SW480 (cell line): ENCODE measurements at places on chromosomes 7 and 10.

GRCh38 chr10:63268149-63268797 is 135.1 kb downstream of the NRBF2 start:
- peak; percentile 58 for DNase-seq

DNA sequence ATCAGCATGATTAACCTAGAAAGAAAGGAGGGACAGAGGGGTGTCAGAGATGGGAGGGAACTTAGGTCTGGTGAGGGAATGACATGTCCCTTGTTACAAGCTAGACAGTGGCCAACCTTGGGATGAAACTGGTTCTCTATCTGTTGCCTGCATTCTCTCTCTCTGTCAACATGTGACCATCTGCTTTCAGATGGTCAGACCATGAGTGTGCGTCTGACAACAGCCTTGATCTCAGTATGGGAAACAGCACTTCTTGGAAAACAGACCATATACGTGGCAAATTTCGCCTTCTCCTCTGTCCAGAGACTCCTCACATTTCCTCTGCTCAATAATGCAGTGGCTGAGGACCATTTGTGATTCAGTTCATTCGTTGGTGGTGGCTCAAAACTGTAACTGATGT is 845.9 kb downstream of the TYW1 start:
- no peak for DNase-seq

DNA sequence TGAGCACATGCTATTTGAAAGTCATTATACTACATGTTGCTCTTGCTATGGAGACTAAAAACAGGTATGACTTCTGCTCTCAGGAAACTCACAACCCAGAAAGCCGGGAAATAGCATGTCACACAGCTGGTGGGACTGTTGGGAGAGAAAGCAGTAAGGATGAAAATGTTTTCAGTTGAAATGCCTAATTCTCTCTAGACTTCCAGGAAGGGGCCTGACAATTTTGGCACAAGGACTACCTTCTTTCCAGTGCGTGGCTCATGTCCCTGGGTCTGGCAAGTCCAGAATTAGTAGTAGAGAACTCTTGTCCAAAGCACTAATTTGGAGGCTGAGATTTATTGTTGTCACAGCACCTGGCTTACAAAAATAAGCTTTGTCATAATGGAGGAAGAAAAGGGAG is 567.6 kb downstream of the LRMDA start:
- no peak for DNase-seq

DNA sequence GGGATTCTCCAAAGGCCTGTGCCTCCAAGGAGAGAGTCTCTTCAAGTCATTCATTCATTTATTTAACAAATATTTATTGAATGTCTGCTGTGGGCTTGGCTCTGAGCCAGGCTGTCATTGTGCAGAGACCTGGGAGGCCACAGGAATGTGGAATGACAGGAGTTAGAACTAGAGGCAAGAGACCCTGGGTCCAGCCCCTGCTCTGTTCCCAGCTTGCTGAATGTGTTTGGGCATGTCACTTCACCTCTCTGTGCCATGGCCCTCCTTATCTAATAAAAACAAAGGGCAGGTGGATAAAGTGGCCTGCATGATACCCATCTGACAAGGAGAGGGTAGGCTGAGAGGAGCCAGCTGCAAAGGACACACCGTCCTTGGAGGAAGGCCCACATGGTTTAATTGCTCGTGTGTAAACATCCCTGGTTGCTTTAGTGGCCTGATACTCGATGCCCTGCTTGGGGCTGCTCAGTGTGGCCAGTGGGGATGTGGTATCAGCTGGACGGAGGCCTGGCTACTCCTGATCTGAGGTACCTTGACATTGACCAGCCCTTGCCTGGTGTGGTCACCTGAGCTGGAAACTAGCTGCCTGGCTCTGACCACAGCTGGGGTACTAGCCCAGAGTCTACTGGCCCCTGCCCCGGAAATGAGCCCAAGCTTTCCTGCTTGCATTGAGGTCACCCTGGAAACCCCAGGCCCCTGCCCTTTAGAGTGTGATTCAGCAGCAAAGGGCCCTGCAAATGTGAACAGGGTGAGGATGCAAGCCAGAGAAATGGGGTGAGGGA is 116.2 kb downstream of the CDH23 start:
- peak; percentile 47 for DNase-seq

DNA sequence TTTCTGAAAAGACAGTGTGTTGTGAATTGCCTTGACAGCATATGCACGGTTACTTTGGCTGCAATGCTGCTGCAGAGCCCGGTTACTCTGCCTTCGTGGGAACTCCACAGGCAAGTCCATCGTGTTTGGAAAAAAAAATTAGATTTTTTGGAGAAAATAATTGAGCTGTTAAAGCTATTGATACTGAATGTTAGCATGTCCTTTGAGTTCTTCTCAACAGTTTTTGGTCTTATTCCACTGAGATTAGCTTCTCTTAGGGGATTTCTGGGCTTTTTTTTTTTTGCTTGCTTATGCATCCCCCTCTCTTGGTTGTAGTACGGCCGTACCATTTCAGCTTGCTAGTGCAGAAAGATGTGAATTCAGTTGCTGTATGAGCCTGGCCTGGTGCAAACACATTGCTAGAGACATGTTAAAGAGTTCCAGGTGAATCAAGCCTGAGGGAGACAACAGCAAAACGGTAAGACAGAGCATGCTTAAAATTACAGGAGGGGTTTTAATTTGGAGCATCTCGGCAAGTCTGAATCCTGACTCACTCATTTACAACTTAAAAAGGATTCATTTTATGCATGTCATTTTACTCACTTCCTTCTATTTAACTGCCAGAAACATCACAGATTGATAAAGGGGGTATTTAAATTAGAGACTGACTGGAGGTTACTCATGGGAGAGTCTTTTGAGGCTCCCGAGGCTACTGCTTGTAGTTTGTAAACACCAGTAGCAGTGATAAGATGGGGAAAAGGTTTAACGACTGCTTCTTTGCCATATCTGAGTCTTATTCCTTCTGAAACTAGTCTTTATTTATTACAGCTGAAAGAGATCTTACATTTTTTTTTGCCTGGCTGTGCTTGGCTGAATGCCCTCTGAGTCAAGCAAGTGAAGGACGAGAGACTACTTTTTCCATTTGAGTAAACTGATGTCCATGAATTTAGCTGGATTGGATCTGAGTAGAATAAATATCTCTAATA is 113.7 kb downstream of the CDK14 start:
- DNase-seq = no peak

- no peak for DNase-seq
Observed at GRCh38 chr7:39659356-39660013, 36.1 kb downstream of the RALA start.

- DNase-seq = no peak
Observed at GRCh38 chr7:71350680-71351079, 218.7 kb downstream of the GALNT17 start.

GRCh38 chr10:131961777-131962662 is 19.7 kb downstream of the BNIP3 start:
- no peak for DNase-seq

GRCh38 chr7:124887247-124887646 is 42.4 kb downstream of the POT1 start:
- DNase-seq = no peak

DNA sequence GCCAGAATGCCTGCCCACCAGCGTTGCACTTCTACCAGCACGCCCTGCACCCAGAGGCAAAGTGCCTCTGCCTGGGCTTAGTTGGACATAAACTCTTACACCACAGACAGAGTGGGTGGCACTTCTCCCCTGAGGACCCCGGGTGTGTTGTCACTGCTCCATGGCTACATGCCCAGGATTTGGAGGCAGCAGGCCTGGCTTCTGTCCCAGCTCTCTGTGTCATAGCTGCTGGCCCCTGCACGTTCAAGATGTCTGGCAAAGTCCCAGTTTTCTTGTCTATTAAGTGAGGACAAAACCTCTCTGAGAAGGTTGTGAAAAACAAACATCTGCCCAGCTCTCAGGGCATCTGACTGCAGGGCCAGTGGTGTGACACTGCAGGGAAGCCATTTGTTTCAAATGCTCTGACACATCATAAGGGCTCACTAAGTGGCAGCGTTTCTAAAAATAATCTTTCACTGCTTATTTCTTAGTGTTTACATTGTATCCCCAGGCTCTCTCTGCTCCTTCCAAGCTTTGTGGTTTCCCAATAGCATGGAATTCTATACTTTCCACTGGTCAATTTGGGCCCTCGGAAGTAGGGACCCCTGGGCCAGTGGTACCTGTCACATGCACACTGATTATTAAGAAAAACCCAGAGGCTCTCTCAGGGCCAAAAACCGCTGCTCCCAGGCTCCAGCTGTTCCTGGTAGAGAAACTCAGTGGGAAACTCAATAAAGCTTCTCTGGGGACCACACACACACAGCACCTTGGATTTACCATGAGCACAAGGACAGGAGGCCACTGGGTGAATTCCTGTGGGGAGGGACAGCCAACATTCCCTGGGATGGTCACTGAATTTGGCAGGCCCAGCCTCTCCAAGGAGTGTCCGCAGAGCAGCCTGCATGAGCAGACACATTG is 86.2 kb upstream of the ANLN start:
- no peak for DNase-seq

DNA sequence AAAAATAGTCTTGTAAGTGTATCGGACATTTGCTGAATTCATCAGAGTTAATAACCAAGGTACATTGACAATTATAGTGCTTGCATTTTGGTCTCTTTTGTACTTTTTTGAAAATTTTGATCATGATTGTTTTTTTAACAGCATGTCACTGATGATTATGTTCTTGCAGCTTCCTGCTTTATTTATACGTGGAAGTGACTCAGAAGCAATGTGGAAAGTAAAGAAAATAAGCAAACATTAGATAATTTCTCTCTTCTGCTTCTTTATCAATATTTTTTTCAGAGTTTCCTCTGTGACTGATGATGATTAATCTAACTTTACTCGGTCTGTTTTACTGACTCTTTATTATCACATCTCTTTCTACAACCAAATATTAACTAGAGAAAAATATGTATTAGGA is 1351.9 kb downstream of the REEP3 start:
- DNase-seq = no peak

DNA sequence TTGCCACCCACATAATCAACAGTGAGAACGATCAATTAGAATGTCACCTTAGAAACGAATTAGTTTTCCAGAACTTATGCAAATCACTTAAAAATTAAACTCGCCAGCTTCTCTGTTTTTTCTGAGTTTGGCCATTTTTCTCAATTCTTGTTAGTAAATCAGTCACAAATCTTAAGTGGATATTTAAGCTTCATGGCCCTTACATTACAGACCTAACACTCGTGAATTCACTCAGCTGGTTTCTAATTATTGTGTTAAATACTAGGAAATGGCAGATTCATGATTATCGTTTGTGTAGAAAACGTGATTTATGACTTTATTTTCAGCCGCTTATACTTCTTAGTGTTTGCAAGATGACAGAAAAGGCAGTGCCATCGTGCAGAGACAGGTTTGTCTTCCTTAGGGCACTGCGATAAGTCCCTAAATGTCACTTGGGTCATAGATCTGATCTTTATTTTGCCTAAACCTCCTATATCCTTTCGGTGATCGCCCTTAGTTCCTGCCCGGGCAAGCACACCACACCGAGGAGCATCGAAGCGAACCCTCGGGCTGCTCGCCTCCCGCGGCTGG is 587 bp upstream of the CELF2 start:
- no peak for DNase-seq

- DNase-seq = no peak
Observed at GRCh38 chr10:18401416-18402195, 249.8 kb downstream of the NSUN6 start.

GRCh38 chr7:135645296-135645904 is 16.9 kb upstream of the STMP1 start:
- DNase-seq = peak; percentile 41

- no peak for DNase-seq
Observed at GRCh38 chr7:23117841-23118240, 12.3 kb downstream of the KLHL7 start.

DNA sequence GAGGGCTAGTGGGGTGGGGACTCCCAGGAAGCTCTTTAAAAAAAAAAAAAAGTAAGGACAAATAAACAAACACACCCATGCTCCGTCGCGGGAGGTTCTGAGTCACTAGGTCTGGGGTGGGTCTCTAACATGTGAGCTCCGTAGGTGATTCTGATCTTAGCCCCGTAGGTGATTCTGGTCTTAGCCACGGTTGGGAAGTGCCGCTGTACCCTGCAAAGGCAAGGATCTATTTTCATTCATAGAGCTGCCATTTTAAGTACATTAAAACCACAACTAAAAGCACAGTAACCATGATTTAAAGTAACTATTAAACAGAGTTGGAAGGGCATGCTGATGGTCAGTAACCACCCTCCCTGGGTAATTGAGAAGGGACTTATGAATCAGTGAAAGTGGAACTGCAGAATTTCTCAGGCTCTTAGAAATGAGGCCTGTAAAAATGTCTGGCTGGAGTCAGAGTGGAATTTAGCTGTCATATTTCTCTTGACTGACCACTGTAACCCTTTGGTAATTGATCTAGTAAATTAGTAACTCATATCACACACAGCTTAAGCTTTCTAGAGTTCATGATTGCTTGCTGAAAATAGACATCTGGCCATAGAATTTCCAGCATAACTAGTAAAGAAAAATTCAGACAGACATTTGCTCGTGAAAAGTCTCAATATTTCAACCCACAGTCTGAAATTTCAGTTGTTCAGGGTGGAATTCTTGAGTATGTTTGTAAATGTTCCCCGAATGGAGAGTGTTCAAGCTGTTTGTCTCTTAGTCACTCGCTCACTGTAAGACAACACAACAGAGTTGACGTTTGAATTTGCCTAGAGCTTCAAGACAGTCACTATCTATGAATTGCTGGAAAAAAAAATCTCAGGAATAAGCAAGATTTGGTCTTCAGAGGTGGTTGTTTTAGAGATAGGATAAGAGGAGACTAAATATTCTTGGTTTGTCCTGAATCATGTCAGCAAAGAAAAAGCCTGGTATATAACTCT is 34.2 kb upstream of the TCF7L2 start:
- peak; percentile 89 for DNase-seq

GRCh38 chr10:128268015-128268722 is 141.9 kb upstream of the MKI67 start:
- DNase-seq = peak; percentile 35

- no peak for DNase-seq
Observed at GRCh38 chr10:31063841-31064240, 32.2 kb upstream of the ZNF438 start.

DNA sequence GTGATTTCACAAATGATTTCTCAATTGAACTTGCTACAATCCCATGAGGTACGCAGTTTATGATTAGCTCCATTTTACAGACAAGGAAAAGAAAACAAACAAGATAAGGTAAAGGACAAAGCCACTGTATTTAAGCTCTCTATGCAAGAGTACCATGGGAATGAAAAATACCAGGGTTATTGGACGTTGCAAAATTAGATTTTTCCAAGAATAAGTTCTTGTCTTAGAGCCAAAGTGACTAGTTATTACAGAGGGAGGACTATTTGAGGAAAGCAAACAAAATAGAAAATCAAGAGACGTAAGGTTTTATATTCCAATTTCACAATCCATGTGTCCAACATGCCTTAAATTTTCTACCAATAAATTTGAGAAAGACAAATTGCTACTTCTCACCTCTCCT is 97.9 kb upstream of the PTN start:
- no peak for DNase-seq

GRCh38 chr7:70529914-70530585 is 601.9 kb upstream of the GALNT17 start:
- DNase-seq = no peak
